ENCODE measurements at places on chromosomes 6 and 20. TPM values are rescaled to one million over a fixed set of nuclear protein-coding genes. Genes with fewer than 3 reads are reported as not detected.

DNA sequence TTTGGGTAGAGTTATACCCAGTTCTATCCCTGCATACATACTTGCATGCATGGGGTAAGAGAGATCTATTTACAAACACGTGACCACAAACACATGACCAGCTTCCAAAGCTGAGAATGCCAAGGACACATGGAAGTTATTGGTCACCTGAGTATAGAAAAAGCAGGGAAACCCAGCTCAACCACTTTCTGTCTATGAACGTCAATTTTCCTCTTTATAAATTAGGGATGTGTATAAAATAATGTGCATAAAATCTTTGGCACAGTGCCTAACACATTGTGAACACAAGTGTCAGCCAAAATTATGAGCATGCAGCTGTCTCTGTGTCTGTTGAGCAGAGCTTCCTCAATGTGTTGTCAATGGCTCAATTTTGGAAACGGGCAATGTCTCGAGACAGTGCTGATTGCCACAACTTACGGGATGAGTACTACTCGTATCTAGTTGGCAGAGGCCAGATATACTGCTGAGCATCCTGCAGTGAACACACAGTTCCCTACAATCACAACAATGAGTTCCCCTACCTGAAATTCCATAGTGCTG lies 44.9 kb downstream of the TPD52L1 start:
- H3K36me3 ChIP-seq = no peaks in the 10 kb centered on the region
- H3K4me3 ChIP-seq = no peak overlapping the region
- no peak for DNase-seq
- H3K27ac ChIP-seq = no peak overlapping the region

- no peak for DNase-seq
- peaks cover 12% of the 10 kb centered on the region for H3K4me1 ChIP-seq
- H3K27me3 ChIP-seq = peaks cover 30% of the 10 kb centered on the region
Measured at GRCh38 chr6:68639826-68640490, 4.9 kb downstream of the ADGRB3 start.

DNA sequence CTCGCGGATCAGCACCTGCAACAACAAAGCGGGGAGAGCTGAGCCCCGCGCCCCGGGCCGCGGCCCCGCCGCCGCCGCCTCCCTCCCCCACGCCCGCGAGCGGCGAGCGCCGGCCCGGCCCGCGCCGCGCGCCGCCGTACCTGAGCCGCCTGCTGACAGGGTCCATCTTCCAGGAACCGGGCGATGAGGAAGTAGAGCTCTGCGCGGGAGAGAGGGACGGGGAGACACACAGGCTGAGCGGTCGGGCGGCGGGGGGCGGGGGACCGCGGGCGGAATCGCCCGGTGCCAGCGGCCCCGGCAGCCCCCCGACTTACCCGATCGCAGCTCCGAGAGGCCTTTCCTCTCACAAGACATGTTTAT lies 359 bp downstream of the PHIP start:
- DNase-seq = no peak
- peaks cover 8% of the 10 kb centered on the region for H3K36me3 ChIP-seq
- H3K4me1 ChIP-seq = peaks cover 40% of the 10 kb centered on the region

KHDRBS2 gene
- total RNA-seq = not detected

PDE10A gene
- total RNA-seq = not detected

TRIM31 gene
- total RNA-seq = not detected

RRAGD gene
- total RNA-seq = 7.8 TPM
